Astrocyte of the spinal cord (primary cell): ENCODE measurements at places on chromosomes 16 and 17.

DNA sequence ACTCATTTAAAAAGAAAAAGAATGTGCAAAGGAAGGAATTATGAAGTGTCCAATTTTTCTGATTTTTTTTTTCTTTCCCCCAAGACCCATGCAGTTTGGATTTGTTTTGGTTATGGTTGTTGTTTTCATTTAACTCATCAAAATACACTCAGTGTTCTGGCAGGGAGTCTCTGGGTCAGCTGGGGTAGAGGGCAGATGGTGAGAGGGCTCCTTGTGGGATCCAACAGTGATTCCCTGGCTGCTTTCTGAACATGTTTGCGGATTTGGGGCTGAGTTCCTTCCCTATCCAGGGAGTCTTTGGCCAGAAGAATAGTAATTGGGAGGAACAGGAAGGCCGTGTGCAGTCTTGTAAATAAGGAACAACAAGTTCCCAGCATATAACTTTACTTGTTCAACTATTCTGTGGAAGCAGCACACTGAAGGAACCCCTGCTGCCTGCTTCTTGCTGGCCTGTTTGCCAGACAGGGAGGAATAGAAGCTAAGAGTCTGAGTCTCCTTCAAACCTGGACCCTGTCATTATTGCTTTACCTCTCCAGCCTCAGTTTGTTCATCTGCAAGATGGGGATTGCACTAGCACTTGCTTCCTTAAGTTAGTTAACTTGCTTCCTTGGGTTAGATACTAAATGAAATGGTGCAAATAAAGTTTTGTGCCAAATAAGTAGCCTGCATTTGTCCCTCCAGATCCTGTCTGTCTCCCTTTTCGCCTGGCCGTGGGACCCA, 32.1 kb downstream of the C17orf67 start:
- DNase-seq = no peak

GRCh38 chr16:53611179-53611696, 92.4 kb downstream of the RPGRIP1L start:
- no peak for DNase-seq

DNA sequence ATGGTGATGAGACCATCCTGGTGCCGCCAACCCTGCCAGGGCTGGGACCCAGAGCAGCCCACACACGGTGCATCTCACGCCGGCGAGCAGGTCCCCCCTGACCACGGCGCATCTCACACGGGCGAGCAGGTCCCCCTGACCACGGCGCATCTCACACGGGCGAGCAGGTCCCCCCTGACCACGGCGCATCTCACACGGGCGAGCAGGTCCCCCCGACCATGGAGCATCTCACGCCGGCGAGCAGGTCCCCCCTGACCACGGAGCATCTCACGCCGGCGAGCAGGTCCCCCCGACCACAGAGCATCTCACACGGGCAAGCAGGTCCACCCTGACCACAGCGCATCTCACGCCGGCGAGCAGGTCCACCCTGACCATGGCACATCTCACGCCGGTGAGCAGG, 59.2 kb downstream of the MRM3 start:
- DNase-seq = no peak

GRCh38 chr17:45277216-45277849, 15.4 kb upstream of the SPATA32 start:
- peak; percentile 93 for DNase-seq

- DNase-seq = no peak
Observed at GRCh38 chr17:14593956-14594355, 293.1 kb downstream of the HS3ST3B1 start.

DNA sequence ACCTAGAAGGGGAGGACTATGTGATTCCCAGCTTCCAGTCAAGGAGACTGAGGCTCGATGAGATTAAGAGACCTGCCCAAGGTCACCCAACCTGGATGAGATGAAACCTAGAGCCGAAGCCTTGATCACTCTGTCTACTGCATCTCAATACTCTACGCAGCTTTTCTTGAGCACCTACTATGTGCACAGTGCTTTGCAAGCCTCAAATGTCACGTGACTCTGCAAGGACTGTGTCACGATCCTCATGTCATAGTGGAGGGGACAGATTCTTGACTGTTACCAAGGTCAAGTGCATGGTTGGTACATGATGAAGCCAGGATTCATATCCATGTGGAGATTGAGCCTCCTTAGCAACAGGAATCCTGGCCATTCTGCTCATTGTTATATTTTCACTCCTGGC, 14.7 kb downstream of the BCO1 start:
- no peak for DNase-seq

- DNase-seq = no peak
Observed at GRCh38 chr17:73061161-73061560, 31.3 kb downstream of the SLC39A11 start.

DNA sequence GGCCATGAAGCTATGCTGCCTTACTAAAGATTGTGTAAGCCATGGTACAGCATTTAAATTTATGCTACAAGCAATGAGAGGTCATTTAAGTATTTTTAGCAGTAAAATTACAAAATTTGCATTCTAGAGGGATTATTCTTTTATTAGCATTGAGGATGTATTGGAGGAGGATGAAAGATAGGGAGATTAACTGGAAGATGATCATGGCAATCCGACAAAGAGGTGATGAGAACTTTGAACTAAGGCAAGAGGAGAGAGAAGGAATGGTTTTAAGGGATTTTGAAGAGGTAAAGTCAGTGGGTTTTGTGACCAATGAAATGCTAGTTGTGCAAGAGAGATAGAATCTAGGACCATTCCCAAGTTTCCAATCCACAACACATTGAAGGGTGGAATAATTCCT, 129.9 kb downstream of the SNX11 start:
- DNase-seq = no peak

DNA sequence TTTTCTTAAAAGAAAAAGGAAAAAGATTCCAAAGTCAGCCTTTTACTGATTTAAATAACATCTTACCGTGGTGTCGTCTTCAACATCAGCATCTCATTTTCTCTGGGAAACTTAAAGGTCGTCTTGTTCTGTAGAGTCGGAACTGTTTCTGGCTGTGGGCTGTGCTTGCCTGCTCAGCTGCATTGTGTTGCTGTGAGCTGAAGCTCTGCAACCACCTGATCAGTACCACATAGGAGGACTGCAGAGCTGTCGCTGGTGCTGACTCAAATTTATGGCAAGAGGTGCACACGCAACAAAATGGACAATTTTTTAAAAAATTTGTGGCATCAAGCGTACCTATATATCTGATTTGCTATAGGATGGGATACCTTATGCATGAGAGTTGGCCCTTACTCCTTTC, at the start of gene OMG:
TSS of gene OMG (minus strand) at position 150 of the 400 bp plus-strand sequence. CDS start 908 bp downstream, outside the sequence.
- DNase-seq = no peak

DNA sequence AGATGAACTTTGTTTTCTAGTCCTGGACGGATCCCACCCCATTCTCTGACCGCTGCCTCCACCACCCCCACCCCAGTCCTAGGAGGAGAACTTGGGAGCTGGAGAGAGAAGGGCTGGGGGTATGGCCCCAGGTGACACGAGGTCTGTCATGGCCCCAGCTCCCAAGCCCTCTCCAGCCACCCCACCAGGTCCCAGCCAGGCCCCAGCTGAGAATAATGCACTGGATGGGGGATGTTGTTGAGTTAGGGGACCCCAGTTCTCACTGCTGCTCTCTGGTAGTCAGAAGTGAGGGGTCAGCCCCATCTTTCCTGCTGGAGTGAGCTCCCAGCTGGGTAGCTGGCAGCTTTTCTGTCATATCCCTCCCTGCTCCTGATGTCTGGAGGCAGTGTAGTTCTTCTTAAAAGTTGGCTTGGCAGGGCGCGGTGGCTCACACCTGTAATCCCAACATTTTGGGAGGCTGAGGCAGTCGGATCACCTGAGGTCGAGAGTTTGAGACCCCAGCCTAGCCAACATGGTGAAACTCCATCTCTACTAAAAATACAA, 4.6 kb upstream of the COL1A1 start:
- DNase-seq = no peak

DNA sequence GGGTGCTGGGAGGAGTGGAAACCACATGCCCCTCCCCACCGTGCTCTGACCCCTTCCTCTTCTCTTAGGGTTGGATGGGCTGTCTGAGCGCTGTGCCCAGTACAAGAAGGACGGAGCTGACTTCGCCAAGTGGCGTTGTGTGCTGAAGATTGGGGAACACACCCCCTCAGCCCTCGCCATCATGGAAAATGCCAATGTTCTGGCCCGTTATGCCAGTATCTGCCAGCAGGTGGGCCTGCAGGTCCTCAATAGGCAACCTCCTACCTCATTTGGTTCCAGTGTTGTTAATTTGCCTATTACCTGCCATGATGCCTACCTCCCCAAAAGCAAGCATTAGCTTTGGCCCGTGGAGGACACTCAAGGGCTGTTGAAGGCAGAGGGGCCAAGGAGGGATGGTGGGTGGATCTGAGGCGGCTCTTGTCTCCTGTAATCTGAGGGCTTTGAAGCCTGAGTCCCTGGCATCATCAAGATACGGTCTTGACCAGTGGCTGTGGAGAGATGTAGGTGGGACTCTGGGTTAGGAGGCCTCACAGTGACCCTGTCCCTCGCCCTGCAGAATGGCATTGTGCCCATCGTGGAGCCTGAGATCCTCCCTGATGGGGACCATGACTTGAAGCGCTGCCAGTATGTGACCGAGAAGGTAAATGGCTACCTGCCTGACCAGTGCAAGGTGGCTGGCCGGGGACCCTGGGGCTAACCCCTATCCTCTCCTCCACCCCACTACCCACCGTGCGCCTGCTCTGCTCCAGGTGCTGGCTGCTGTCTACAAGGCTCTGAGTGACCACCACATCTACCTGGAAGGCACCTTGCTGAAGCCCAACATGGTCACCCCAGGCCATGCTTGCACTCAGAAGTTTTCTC, 3.4 kb downstream of the ALDOA start:
- DNase-seq = no peak

GRCh38 chr16:69404275-69404805, 18.5 kb upstream of the TERF2 start:
- peak; percentile 55 for DNase-seq

- no peak for DNase-seq
Observed at GRCh38 chr17:79832218-79833109, 6.8 kb downstream of the CBX4 start.

DNA sequence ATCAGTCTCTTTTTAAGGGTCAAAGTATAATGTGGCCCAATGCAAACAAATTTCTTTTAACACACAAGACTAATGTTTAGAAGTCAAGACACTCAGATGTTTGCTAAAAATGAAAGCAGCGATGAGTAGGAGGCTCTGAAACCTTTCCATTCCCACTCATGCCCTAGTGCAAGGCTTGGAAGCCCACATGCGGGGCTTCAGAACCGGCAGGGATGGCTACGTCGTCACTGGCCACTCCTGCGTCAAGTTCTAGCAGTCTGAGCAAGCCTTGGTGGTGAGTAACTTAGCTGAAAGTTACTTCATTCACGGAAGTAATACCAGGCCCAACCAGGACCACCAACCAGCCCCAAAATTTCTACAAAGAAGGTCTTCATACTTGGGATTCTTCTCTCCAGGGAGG, 14.8 kb upstream of the TMED6 start:
- no peak for DNase-seq

DNA sequence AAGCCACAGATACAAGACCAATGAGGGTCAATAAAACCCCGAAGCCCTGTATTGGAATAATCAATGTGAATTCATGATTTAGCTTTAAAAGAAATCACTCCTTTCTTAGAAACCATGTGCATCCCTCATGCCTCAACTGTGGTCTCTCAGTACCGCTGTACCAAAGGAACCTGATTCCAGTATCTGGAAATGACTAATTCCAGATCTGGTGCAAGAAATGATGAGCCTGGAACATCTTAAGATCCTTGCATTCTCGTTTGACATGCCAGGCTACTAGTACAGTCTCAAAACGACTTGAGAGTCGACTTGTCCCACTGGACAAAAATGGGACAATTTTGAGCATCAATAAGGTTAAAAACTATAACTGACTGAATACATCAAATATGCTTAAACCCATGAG, 21.2 kb downstream of the USP31 start:
- no peak for DNase-seq

DNA sequence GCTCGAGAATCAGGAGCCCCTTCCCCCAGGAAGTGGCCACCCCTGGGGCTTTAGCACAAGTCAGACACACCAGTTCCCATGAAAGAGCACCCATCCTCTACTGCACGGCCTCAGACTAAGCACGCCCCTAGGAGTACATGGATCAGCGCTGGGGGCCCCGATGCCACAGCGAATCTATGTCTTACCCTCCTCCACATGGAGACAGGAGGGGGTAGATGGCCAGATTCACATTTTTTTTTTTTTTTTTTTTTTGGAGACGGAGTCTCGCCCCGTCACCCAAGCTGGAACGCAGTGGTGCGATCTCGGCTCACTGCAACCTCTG, 3.2 kb upstream of the EXOSC6 start:
- no peak for DNase-seq

DNA sequence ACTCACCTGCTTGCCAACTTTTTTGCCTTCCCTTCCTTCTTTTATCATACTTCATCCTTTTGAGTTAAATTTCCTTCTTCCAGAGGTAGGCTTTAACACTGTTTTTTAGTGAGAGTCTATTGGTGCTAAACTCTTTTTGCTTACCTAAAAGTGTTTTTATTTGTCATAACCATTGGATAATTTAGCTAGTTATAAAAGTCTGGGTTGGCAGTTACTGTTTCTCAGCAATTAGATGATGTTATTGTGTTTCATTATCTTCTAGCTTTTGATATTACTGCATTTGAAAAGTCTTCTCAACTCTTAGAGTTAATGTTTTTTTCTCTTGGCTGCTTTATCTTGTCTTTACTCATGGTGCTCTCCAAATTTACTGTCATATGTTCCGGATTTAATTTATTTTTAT, 22.6 kb downstream of the ZNRF1 start:
- DNase-seq = no peak

GRCh38 chr16:54568906-54569807, 282.6 kb upstream of the IRX3 start:
- DNase-seq = no peak

GRCh38 chr17:75096082-75096625, 8.4 kb downstream of the SLC16A5 start:
- peak; percentile 50 for DNase-seq

- no peak for DNase-seq
Observed at GRCh38 chr16:28285649-28286048, 6.7 kb upstream of the SBK1 start.

DNA sequence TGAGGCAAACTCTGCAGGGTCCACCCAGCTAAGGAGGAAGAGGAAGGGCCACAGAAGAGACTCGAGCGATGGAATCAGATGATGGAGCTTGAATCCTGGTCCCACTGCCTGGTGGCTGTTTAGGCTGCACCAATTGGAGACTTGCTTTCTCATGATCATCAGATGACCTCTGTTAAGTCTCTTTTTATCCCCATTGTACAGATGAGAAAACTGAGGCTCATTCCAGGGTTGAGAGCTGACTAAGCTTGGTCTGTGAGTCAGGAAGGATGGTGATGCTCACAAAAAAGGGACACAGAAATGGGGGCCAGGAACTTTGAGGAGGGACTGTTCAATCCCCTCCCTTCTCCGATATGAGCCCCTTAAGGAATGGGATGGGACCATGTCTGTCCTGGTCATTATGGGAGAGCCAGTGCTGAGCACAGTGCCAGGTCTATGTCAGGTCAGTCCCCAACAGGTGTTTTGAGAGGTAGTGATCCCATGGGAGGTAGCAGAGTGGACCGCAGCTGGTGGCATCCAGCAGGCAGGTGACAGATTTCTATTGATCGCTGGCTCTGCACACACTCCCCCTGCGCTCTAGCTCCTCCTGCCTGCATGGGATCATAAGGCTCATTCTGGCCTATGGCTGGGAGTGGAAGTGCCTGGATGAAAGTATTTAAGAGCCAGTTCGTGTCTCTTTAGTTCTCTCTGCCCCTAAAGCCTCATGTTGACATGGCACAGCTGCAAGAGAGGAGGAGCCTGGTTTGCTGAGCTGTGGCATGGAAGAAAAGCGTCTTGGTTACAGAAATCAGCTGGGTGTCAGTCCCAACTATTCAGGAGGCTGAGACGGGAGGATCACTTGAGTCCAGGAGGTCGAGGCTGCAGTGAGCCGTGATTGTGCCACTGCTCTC, 27.2 kb downstream of the SNX20 start:
- DNase-seq = no peak
